ENCODE measurements at places on chromosomes 7 and 10. TPM values are rescaled to one million over a fixed set of nuclear protein-coding genes. Genes with fewer than 3 reads are reported as not detected.

The BTBD16 gene
- not detected for total RNA-seq

The PPP1R17 gene
- total RNA-seq = not detected

GRCh38 chr10:124640538-124641231 is 103.5 kb downstream of the FAM53B start:
- peak overlapping the region; percentile 54 for H3K4me3 ChIP-seq
- DNase-seq = no peak
- H3K27me3 ChIP-seq = no peaks in the 10 kb centered on the region
- peaks cover 83% of the 10 kb centered on the region for H3K4me1 ChIP-seq
- H3K27ac ChIP-seq = peak overlapping the region; percentile 94

DNA sequence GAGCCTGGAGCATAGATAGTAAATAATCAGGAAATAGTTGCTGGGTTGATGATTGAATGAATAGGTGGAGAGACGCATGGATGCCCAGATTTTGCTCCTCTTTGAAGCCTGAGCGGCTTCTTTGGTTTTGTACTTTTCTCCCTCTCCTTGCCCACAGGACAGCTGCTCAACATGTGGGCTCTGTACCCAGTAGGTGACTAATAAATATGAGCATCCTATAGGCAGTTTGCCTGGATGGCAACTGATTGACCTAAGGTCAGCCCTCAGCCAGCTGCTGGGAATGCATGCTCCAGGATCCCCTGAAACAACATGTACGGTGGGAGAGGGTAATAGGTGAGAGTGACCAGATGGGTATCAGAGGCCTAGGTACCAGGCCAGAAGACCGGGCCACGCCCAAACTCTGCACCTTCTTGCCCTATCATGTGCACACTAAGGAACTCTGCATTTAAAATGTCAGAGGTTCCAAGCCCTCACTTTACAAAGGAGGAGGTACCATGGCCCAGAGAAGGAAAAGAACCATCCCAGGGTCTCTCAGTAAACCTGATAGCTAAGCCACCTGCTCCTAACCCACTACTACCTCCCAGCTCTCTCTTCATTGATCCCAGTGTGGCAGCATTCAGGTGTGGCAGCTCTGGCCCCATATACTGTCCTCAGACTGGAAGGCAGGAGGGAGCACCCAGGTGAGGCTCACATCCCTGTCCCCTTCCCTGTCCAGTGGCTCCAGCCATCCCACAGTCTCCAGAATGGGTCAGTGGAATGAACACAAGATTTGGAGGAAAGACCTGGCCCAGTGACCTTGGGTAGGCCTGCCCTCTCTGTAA is 2.7 kb upstream of the ZCCHC24 start:
- no peak overlapping the region for H3K27ac ChIP-seq
- H3K27me3 ChIP-seq = peaks cover 33% of the 10 kb centered on the region
- H3K36me3 ChIP-seq = no peaks in the 10 kb centered on the region
- no peak for DNase-seq
- H3K4me3 ChIP-seq = no peak overlapping the region

GRCh38 chr10:120732643-120733313 is 118.4 kb upstream of the WDR11 start:
- H3K4me3 ChIP-seq = no peak overlapping the region
- no peak for DNase-seq
- no peaks in the 10 kb centered on the region for H3K4me1 ChIP-seq
- no peaks in the 10 kb centered on the region for H3K27me3 ChIP-seq
- no peaks in the 10 kb centered on the region for H3K36me3 ChIP-seq

GRCh38 chr10:43585981-43586729 is 11.7 kb upstream of the ZNF239 start:
- H3K27ac ChIP-seq = no peak overlapping the region
- H3K27me3 ChIP-seq = peaks cover 9% of the 10 kb centered on the region
- H3K4me3 ChIP-seq = no peak overlapping the region
- DNase-seq = no peak

- no peak overlapping the region for H3K4me3 ChIP-seq
These were observed 60.8 kb downstream of the LARP4B start for GRCh38 chr10:870564-871166.

Measured in activated CD4-positive, alpha-beta memory T cell treated with anti-CD3 and anti-CD28 coated beads, Interleukin-2, amount 10 ng/mL, durations not matched to agents 7 days and 5 days (primary cell).